Glutamatergic neuron (in vitro differentiated cells): ENCODE measurements at places on chromosomes 7 and 10. TPM values are rescaled to one million over a fixed set of nuclear protein-coding genes. Genes with fewer than 3 reads are reported as not detected.
A peak's percentile ranks its signal among the peaks of the same experiment; 100 is the strongest.

Gene AQP1
- total RNA-seq: not detected

Gene ELFN1
- total RNA-seq: 40.0 TPM

Gene OR6B1
- total RNA-seq: not detected

Gene C10orf105
- total RNA-seq: not detected

Gene PLA2G12B
- not detected for total RNA-seq

Gene ACADSB
- total RNA-seq: 9.9 TPM

Gene CDHR3
- 50.8 TPM for total RNA-seq

Gene PAPSS2
- total RNA-seq: 4.7 TPM

Gene CCDC172
- not detected for total RNA-seq

Gene ZC3HAV1L
- 5.8 TPM for total RNA-seq

Gene DDX21
- total RNA-seq: 39.9 TPM

Gene TEX47
- total RNA-seq: not detected

DNA sequence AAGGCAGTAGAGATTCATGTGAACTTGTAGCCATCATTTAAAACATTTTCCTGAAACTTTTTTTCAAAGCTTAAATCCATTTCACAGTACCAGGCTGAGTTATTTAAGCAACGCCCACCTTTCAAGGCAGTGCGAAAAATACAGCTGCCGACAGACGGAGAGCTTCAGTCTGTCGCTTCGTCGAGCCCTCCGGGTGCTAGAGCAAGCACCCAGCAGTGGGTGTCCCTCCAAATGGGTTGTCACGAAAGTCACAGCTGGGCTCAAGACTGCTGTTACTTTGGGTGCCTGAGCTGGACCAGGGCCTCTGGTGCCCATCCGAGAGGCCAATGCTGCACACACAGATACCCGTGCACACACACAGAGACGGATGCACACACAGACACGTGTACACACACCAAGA, 135.6 kb downstream of the TCERG1L start:
- peaks cover 4% of the 10 kb centered on the region for H3K27me3 ChIP-seq
- DNase-seq: no peak
- H3K4me3 ChIP-seq: no peak overlapping the region
- H3K4me1 ChIP-seq: no peaks in the 10 kb centered on the region

GRCh38 chr10:80108576-80109239, 23.8 kb upstream of the PLAC9 start:
- no peak overlapping the region for H3K27ac ChIP-seq
- no peak overlapping the region for H3K4me3 ChIP-seq
- no peaks in the 10 kb centered on the region for H3K4me1 ChIP-seq
- H3K36me3 ChIP-seq: peaks cover 18% of the 10 kb centered on the region
- H3K27me3 ChIP-seq: no peaks in the 10 kb centered on the region

- DNase-seq: no peak
- no peak overlapping the region for H3K27ac ChIP-seq
These were observed 50.7 kb upstream of the CABCOCO1 start for GRCh38 chr10:61612009-61612408.

DNA sequence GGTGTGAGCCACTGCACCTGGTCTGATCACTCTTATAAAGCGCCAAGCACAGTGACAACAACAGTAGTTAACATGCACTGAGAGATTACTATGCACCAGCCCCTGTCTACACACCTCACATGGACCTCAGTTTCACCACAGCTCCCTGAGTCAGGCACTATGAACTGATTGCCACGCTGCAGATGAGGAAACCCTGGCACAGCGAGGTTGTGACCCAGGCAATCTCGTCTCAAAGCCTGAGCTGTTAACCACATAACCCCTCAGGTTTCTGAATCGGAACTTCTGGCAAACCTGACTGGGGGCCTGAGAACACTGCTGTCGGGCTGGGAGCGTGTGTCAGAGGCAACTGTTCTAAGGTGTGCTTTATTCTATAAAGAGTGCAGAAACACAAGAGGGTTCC, 150.8 kb downstream of the RNF216 start:
- no peak overlapping the region for H3K4me3 ChIP-seq
- H3K36me3 ChIP-seq: no peaks in the 10 kb centered on the region
- peaks cover 42% of the 10 kb centered on the region for H3K4me1 ChIP-seq

GRCh38 chr7:20364571-20365196, 34.0 kb downstream of the ITGB8 start:
- H3K27ac ChIP-seq: no peak overlapping the region
- H3K4me1 ChIP-seq: no peaks in the 10 kb centered on the region
- H3K4me3 ChIP-seq: no peak overlapping the region

- no peak overlapping the region for H3K27ac ChIP-seq
- H3K4me3 ChIP-seq: peak overlapping the region; percentile 96
- H3K4me1 ChIP-seq: peaks cover 2% of the 10 kb centered on the region
- no peak for DNase-seq
- no peaks in the 10 kb centered on the region for H3K36me3 ChIP-seq
These were observed 245.6 kb downstream of the SLC25A13 start for GRCh38 chr7:96076350-96076707.

- no peaks in the 10 kb centered on the region for H3K27me3 ChIP-seq
- no peak overlapping the region for H3K4me3 ChIP-seq
- no peak for DNase-seq
- no peak overlapping the region for H3K27ac ChIP-seq
- H3K36me3 ChIP-seq: no peaks in the 10 kb centered on the region
These were observed 38.6 kb downstream of the MRC1 start for GRCh38 chr10:17847585-17848296.

GRCh38 chr7:155188357-155188756, 109.3 kb upstream of the INSIG1 start:
- no peak overlapping the region for H3K4me3 ChIP-seq
- DNase-seq: no peak
- no peaks in the 10 kb centered on the region for H3K4me1 ChIP-seq
- no peaks in the 10 kb centered on the region for H3K27me3 ChIP-seq

DNA sequence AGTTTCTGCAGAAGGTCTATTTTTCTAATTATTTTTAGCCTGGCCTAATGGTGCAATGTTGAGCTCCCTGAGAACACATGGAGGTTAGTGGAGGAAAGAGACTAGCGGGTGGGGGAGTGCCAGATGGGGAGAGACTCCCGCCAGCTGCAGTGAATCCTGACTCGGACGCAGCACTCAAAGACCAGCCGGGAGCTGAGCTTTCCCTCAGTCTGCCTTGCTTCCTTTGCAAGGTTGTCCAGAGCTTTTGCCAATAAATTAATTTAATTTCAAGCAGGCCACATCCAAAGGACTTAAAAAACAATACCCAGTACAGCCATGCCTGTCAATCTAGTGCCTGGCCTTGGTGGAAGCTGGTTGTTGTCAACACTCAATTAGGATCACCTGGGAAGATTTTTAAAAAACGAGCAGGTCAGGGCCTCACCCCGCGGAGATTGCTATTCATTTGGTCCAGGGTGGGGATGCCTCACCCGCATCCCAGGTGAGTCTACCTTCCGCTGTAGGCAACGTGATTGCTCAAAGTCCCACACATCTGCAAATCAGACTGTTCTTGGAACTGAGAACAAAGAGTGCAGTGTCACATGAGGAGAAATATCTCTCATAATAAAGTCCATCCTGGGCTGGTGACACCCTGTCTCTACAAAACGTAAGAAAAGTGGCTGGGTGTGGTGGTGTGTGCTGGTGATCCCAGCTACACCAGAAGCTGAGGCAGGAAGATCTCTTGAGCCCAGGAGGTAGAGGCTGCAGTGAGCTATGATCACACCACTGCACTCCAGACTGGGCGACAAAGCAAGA, 4.0 kb downstream of the CLRN3 start:
- H3K27ac ChIP-seq: no peak overlapping the region
- H3K4me3 ChIP-seq: no peak overlapping the region
- peaks cover 10% of the 10 kb centered on the region for H3K4me1 ChIP-seq
- H3K36me3 ChIP-seq: no peaks in the 10 kb centered on the region

DNA sequence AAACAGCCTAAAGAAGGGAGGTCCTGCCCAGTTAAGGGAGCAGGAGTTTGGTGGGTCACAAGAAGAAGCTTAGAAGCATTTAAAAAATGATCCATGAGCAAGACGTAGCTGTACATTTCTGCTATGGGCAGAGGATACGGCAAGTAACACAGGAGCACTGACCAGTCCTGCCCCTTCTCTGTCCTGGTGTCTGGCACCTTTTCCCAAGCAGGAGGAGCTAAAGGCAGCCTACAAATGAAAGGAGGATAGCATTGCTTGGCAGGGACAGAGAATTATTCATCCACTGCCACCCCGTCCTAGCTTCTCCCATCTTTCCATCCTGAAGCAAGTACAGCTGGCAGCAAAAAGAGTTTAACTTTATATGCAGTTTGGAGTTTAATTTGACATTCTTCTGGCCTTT, 1077.6 kb downstream of the TYW1 start:
- peaks cover 4% of the 10 kb centered on the region for H3K36me3 ChIP-seq
- no peak overlapping the region for H3K27ac ChIP-seq
- H3K4me3 ChIP-seq: no peak overlapping the region
- DNase-seq: no peak

- H3K27ac ChIP-seq: peak overlapping the region; percentile 33
- peaks cover 60% of the 10 kb centered on the region for H3K4me1 ChIP-seq
- H3K4me3 ChIP-seq: no peak overlapping the region
- peak; percentile 77 for DNase-seq
- no peaks in the 10 kb centered on the region for H3K36me3 ChIP-seq
These were observed 107.9 kb downstream of the CYTH3 start for GRCh38 chr7:6164491-6164890.

- peaks cover 57% of the 10 kb centered on the region for H3K4me1 ChIP-seq
- peak overlapping the region; percentile 86 for H3K27ac ChIP-seq
- peak overlapping the region; percentile 94 for H3K4me3 ChIP-seq
- no peak for DNase-seq
These were observed 472 bp downstream of the RASSF4 start for GRCh38 chr10:44960088-44960460.

DNA sequence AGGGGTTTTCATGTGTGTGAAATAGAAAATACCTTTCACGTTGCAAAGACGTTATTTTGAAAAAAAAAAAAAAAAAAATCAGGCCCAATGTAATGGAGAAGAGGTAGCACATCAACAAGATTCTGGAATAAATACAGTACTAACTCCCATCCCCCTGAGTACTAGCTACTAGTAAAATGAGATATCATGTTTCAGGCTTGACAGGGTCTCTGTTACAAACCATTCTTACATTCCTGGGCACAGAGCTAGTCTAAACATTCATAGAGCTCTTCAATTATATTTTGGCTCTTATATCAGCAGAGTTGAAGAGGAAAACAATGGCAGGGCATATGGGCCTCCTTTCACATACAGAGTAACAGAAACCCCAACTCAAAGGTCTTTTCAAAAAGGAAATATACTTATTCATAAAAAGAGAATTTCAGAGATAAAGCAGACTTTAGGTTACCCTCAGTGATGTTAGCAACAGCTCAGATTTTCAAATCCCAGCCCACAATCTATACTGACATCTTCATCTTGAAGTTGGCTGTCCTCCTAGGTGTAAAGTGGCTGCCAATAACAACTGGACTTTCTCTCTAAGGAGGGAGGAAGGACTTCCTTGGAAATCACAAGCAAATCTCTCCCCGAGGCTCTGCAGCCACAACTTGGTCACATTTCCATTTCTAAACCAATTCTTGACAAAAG, 18.6 kb downstream of the C7orf33 start:
- DNase-seq: no peak
- no peak overlapping the region for H3K27ac ChIP-seq
- H3K4me1 ChIP-seq: peaks cover 29% of the 10 kb centered on the region
- H3K27me3 ChIP-seq: peaks cover 2% of the 10 kb centered on the region

DNA sequence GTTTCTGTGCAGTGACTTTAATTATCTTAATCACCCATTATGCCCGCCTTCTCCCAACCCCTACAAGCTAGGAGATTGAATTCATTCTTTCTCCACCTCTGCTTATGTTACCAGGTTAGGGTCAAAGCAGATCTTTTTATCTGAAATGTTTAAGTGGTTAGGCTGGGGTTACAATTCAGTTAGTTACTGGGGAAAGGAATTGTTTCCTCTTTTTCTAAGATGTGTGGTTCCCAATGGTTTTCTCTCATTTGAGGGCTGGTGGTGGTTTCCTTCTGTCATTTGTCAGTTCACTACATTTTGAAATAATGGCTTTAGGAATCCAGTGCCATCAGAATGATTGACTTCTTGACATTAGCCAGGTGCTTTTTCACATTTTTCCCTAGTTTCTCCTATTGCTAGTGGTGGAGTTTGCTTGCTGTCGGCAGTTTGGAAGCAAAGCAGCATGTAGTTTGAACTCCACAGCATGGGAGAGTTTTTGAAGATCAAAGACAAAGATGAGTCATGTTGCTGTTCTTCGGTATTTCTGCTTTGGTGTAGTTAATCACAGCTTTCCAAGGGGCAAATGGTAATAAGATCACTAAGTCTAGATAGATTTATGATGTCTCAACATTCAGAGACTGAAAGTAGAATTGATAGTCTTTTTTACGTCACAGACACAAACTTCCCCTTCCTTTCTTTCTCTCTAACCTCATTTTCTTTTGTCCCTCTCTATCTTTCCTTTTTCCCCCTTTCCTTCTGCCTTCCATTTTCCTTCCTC, 168.2 kb downstream of the SND1 start:
- H3K36me3 ChIP-seq: no peaks in the 10 kb centered on the region
- H3K4me3 ChIP-seq: no peak overlapping the region
- DNase-seq: no peak
- peaks cover 2% of the 10 kb centered on the region for H3K27me3 ChIP-seq

DNA sequence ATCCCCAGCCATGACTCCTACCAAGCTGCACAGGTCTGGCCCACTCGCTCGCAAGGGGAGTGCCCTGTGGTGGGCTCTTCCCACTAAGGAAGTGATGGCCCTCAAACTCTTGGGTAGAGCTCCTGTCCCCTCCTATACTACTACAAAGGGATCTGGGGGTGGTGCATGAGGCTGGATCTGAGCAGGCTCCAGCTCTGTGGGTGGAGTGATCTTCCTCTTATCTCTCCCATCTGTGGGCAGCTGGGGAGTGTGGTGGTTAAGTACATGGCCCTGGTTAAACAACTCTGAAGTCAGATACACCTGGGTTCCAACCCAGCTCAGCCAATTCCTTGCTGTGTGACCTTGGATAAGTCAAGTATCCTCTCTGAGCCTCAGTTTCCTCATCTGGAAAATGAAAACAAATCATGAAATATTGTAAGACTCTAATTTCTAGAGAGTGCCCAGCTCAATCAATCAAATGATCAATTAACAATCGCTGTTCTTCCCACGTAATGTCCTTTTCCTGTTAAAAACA, 17.4 kb downstream of the DDIT4 start:
- no peak for DNase-seq
- no peak overlapping the region for H3K4me3 ChIP-seq
- no peaks in the 10 kb centered on the region for H3K36me3 ChIP-seq
- H3K27ac ChIP-seq: no peak overlapping the region
- no peaks in the 10 kb centered on the region for H3K4me1 ChIP-seq
